ENCODE measurements at places on chromosomes 5 and 9.

- DNase-seq: no peak
These were observed 209.4 kb downstream of the GLIS3 start for GRCh38 chr9:4090491-4090890.

DNA sequence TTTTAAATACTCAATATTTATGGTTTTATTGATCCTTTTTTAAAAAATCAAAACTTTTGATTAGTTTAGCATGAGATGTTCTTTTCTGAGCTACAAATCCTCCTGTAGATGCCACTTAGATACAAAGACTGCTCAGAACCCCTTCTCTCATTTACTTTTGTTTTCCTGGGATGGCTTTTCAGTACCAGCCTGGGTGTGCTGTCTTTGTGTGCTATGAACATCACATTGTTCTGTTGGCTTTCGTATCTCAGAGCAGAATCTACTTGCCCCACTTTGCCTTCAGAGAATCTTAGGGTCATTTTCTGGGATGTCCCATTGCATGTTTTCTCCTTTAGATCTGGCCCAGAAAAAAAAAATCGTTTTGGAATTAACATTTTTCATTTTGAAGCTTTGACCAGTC lies 85.9 kb downstream of the RASGRF2 start:
- no peak for DNase-seq

DNA sequence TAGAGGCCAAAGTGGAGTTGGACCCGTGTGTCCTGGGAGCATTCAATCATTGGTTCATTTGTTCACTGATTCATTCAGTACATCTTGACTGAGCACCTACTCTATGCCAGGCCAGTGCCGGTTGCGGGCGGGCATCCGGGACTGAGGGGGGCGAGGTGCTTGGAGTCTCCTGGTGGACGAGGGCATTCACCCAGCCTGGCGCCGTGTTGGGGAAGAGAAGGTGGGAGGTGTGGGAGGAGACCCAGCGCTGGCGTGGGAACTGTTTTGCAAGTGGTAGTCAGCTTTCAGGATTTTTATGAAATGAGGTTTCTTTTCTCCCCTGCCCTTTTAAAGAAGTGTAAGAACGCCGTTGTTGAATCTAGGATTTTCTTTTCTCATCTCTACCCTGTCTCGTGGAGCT lies 37.2 kb downstream of the NCS1 start:
- DNase-seq: no peak

GRCh38 chr5:105392122-105392709 lies 1829.6 kb upstream of the NUDT12 start:
- DNase-seq: no peak

- DNase-seq: no peak
These were observed 5.7 kb downstream of the RPP25L start for GRCh38 chr9:34606190-34606589.

DNA sequence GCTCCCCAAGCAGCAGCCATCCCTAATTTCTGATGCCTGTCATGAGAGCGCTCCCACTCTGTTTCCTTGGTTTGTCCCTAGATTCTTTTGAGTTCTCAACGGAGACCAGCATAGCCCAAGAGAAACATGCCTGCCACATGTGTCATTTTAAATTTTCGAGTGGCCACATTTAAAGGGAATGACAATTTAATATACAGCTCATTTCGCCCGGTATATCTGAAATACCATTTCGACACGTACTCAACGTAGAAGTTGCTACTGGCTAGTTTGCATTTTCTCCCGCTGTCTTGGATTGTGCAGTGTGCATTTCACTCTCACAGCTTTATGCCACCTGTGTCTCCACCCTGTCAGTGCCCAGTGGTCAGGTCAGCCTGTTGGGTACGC lies 21.0 kb downstream of the LPCAT1 start:
- no peak for DNase-seq

GRCh38 chr5:67297376-67297775 lies 100.8 kb upstream of the CD180 start:
- DNase-seq: no peak

DNA sequence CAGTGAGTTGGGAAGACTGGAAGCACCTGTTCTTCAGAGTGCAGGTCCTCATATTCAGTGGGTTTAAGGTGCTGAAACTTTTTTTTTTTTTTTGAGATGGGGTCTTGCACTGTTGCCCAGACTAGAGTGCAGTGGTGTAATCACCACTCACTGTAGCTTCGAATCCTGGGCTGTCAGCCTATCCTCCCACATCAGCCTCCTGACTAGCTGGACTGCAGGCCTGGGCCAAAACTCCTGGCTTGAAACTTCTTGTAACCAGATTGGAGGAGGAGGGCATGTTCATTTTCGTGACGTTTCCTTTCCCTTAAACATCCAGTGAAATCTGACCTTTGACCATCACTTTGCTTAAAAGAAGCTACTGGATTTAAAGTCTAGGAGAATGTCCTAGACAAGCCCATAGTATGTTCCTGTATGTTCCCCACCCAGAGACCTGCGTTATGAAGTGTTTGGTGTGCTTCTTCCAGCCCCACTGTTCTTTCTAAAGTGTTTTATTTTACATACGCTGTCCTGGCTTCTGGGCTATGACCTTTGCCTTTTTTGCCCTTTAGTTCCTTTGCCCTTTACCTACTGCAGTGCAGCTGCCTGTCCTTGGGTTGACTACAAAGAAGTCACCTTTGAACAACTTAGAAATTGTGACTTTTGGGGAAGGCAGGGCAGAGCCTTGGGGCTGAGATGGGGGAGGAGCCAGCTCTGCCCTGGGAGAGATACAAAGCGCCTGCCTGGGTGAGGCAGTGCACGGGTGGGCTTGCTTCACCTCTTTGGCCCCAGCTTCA lies 18.4 kb downstream of the TENT4A start:
- DNase-seq: no peak

DNA sequence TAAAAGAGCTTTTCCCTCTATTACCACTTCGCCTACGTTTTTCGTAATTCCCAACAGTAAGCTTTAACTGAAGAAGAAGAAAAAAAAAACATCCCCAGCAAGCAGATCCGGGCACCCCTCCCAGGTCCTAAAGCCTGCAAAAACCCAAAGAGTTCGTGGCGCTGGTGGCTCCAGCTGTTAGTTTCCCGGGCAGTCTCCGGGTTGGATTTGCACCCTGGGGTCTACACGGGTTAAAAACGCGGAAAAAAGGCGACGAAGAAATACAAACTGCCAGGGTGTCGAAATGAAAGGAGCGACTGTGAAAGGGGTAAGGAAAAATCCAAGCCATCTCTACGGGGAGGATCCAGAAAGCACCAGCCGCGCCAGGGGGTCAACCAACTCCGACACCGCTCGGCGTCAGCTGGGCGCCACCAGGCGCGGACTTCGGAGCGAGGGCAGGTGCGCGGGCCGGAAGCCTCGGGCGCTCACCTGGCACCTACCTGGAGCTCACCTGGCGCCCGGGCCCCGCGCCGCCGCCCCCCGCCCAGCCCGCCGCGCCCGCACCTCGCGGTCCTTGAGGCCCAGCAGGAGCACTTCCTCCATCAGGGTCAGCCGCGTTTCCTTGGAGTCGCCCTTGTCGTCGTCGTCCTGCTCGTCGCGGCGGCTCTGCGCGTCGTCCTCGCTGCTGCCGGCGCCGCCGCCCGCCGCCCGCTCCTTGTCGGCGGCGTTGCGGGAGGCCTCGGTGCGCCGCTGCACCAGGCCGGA lies 680 bp downstream of the GOLPH3 start:
- DNase-seq: peak; percentile 58

GRCh38 chr9:125121146-125121545 lies 22.2 kb downstream of the SCAI start:
- peak; percentile 61 for DNase-seq

GRCh38 chr9:72734631-72735030 lies 213.2 kb downstream of the TMC1 start:
- DNase-seq: no peak

GRCh38 chr9:1759009-1759408 lies 256.1 kb upstream of the SMARCA2 start:
- no peak for DNase-seq

DNA sequence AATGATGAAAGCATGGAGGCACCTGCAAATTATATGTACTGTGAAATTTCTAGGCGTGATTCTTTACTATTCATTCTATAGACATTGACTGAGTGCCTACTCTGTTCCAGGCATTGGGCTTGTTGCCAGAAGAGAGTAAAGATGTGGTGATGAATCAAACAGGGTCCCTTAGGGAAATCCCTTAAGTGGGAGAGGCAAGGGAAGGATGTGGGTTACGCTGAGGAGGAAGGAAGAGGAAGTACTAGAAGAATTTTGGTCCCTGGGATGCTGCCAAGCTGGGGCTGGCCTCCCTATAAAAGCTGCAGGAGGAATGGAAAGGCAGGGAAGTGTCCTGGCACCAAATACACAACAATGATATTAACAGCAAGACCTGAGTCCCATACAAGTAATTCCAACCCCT lies 76.7 kb upstream of the SPOCK1 start:
- no peak for DNase-seq

All from lung microvascular endothelial cell (primary cell).